ENCODE measurements at places on chromosomes 16 and 17. TPM values are rescaled to one million over a fixed set of nuclear protein-coding genes. Genes with fewer than 3 reads are reported as not detected.
A peak's percentile ranks its signal among the peaks of the same experiment; 100 is the strongest.

Gene HBM
- not detected for total RNA-seq

Gene MT1G
- total RNA-seq = not detected

Gene IL17C
- not detected for total RNA-seq

Gene SLC6A2
- total RNA-seq = not detected

Gene RRAD
- 1.1 TPM for total RNA-seq

Gene SLC12A3
- 0.73 TPM for total RNA-seq

- peak; percentile 87 for DNase-seq
Observed at GRCh38 chr17:78497115-78497540, 80.1 kb downstream of the DNAH17 start.

- no peak for DNase-seq
Observed at GRCh38 chr17:1673041-1673785, 11.5 kb downstream of the PRPF8 start.

GRCh38 chr16:17287166-17287800 is 183.5 kb downstream of the XYLT1 start:
- DNase-seq = no peak

GRCh38 chr16:14378131-14378551 is 251.9 kb downstream of the PARN start:
- peak; percentile 57 for DNase-seq

- no peak for DNase-seq
Observed at GRCh38 chr17:77141846-77142449, 1.2 kb downstream of the SEC14L1 start.

DNA sequence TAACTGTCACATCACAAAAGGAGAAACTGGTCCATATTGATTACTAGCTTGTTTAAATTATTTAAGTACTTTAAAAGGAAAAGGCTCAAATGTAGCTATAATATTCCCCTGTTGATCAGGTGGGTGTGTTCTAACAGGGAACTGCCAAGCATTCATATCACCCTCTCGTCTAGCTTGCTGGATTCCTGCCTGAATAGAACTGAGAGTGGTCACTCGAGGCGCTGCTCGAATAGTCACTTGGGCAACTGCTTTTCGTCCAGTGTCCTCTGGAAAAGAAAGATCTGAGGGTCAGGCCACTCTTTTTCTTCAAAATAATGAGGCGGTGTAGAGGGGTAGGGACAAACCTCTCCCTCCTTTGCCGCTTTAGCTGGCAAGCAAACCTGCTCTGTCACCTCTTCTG is 36.4 kb upstream of the USP22 start:
- DNase-seq = no peak

- no peak for DNase-seq
Observed at GRCh38 chr16:56607109-56607618, 1.2 kb upstream of the MT2A start.

DNA sequence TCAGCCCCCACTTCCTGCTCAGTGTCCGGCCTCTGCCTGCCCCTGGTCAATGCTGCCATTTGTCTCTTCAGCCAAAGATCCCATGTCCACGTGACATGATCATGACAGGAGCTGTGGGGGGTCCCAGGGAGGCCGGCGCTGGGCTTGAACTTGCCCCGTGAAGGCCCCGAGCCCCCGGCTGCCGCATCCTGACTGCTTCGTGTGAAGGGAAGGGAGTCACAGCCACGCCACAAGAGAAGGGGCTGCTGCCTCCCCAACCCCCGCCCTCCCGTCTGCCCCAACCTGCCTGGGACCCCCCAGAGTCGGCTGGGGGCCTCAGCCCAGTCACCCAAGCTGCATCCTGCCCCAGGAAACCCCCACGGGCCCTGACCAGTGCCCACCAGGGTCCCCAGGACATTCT is 14.3 kb upstream of the SSTR5 start:
- DNase-seq = no peak

DNA sequence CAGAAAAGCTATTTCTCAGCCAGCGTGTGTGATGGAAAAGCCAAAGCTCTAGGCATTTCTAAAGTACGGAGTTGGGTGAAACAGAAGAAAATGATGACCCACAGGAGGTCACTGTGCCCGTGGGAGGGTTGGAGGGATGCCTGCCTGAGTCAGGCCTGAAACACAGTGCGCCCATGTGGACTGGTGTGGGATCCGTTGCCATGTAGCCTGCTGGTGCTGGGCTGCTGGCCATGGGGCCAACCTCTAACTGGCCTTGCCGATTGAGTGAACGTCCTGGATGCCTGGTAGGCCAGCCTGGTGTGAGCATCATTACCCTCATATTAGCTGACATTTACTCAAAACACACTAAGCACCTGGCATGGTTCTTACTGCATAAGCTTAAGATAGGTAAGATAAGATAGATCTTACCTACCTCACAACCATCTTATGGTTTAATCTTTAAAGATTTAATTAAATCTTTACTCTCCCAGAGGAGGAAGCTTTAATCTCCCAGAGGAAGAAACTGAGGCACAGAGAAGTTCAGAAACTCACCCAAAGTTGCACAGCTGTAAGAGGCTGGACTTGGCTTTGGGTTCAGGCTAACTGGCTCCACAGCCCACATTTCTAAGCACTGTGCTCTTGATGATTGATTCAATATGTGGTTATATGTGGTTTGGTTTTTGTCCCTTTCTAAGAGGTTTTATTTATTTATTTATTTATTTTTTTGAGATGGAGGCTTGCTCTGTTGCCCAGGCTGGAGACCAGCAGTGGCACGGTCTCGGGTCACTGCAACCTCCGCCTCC is 15.7 kb downstream of the MGAT5B start:
- no peak for DNase-seq

- no peak for DNase-seq
Observed at GRCh38 chr16:27849621-27850020, 213.9 kb downstream of the GSG1L start.

DNA sequence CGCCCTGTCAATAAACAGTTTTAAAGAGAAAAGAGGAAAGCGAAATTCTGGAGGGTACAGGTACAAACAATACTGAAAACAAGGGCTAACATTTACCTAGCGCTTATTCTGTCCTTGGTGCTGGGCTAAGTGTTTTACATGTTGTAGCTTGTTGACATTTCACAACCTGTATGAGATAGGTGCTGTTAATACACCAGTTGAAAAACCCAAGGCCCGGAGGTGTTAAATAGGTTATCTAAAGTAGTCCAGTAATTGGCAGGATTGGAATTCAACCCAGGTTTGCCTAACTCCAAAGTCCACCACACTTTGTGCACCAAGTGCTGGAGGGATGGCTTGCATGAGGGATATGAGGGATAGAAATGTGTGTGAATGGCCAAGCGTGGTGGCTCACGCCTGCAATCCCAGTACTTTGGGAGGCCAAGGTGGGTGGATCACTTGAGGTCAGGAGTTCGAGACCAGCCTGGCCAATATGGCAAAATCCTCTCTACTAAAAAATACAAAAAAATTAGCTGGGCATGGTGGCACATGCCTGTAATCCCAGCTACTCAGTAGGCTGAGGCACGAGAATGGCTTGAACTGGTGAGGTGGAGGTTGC is 2.9 kb downstream of the ATP6V0D1 start:
- no peak for DNase-seq
